NCI-H2029 treated with DMSO at 0.1 percent for 48 hours (cell line): ENCODE measurements at places on chromosomes 2 and 18.

DNA sequence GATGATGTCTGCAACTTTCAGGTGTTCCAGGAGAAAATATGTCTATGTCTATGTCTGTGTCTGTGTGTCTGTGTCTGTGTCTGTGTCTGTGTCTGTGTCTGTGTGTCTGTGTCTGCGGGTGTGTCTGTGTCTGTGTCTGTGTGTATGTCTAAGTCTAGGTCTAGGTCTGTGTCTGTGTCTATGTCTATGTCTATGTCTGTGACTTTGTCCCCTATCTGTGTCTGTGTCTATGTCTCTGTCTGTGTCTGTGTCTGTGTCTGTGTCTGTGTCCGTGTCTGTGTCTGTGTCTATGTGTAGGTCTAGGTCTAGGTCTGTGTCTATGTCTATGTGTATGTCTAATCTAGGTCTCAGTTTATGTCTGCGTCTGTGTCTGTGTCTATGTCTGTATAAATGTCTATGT, 10.5 kb downstream of the IL1R2 start:
- DNase-seq = no peak

GRCh38 chr2:237177986-237178385, 92.3 kb downstream of the COPS8 start:
- DNase-seq = no peak

DNA sequence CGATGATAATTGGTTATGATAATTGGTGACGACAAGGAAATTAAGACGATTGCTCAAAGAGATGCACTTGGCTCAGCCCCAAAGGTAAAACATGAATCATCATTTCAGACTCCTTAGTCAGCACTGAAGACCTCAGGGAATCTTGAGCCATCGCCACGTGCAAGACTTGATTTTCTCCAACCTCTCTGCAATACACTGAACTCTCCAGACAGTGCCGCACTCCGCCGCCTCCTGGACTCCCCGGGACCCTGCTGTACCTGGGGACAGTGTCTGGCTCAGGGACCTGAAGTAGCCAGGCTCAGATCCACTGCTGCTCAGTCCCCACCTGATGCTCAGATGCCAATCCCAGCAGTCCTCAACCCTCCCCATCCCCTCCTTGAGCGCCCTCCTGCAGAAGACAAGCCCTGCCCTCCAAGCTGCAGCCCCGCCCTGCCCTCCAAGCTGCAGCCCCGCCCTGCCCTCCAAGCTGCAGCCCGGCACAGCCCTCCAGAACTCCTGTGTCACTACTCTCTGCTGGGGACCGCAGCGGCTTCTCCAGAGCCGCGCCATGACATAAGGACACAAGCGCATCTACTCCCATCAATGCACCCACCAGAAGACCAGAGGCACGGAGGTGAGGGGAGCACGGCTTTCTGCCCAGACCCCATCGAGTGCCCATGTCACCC, 1.1 kb downstream of the TMEM18 start:
- DNase-seq = peak; percentile 21

DNA sequence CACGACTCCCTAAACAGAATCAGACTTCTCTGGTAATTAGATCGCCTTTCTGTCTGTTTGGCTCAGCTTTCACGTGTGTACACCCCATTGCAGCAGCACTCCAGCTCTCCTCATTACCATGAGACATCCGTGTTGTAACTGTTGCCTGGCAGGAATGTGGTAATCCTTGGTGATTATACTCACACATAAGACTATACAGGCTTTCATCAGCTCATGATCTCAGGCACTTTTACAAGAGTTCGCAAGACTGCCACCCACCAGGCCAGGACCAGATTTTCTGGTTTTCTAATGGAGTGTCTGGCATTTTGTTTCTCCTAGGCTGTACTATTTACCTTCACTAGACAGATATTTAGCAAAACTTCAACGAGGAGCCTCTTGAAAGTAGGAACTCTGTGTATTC, 50.2 kb downstream of the ACVR1 start:
- DNase-seq = peak; percentile 57

GRCh38 chr2:43050866-43051265, 175.5 kb downstream of the ZFP36L2 start:
- DNase-seq = no peak

GRCh38 chr2:111222204-111222866, 101.6 kb downstream of the BCL2L11 start:
- no peak for DNase-seq

DNA sequence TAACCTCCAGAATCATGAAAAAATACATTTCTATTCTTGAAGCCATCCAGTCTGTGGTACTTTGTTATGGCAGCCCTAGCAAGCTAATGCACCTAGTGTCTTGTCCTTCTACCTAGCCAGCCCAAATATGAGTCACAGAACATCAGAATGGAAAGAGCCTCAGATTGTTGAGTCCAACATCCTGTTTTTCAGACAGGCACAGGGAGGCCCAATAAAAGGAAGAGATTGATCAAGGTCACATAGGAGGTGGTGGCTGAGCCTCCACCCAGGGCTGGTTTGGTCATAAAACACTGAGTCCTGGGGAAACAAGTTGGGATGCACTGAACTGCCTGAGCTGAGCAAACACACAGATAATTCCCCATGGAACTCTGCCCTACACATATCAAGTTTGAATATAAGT, 195.5 kb downstream of the TTC32 start:
- DNase-seq = no peak

DNA sequence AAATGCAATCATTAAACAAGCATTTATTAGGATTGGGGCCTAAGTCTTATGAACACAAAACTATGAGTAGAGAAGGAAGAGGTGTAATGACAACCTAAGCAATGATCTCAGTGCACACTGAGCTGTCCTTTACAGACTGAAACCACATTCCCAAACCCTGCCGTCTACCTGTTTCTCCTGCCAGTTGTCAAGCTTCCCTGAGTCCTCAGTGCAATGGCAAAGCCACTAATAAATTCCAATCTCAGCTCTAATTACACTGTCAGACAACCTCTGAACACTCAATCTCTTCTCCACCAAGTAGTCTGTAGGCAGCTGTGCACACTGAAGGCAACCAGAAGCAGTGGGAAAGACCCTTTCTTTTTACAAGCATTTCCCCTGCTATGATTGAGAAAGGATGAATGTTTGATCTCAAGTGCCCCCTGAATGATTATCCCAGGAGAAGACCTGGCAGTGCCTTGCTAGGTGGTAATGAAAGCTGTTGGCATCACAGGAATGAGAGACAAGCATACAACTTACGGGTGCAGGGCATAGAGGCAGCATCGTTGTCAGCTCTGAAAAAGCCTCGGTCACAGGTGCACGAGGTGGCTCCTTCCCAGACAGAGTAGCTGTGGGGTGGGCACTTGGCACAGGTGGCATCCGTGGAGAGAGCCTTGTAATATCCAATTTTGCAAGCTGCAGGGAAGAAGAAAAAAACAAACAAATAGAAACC, 71.4 kb downstream of the EPHA4 start:
- DNase-seq = peak; percentile 11

DNA sequence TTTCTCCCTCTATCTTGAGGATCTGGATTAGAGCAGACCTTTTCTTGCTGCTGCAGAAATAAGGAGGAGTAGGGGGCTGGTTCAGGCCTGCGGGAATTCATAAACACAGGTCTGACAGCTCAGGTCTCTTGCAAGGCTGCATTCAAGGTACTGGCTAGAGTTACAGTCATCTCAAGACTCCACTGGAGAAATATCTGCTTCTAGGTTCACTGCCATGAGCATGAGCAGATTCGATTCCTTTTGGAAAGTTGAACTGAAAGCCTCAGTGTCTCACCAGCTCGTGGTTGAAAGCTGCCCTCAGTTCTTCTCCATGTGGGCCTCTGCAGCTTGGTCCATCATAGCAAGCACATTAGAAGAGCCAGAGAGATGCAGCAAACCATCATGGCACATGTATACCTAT, 124.4 kb upstream of the SETBP1 start:
- no peak for DNase-seq

GRCh38 chr18:36365836-36366775, 68.6 kb downstream of the FHOD3 start:
- no peak for DNase-seq
